Skin of body (tissue), 3 donors: ENCODE measurements at places on chromosomes 12 and 14. TPM values are rescaled to one million over a fixed set of nuclear protein-coding genes. Genes with fewer than 3 reads are reported as not detected.

DNA sequence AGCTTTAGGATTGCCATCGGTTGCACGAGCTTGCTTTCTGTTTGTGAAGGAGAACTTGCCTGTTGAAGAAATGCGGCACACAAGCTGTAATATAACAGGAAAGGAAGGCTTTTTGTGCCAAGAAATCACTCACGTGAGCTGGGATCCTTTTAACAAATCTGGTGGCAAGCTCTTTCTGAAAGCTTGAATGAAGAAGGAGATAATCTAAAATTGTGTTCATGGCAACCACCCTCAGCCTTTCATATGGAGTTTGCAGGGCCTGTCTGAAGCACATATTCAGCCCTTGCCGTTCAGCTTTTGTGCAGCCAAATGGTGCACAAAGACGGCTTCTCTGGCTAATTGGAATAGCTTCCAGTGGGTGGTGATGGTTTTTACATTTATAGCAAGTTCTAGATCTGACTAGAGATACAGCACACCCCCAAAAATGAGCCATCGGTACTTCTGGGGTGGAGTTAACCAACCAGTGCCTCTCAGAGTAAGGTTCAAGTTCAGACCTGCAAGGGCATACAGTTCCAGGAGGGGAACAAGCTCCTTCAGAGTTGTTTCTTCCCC lies 107.4 kb downstream of the AEBP2 start:
- DNase-seq = peak; percentile 44

DNA sequence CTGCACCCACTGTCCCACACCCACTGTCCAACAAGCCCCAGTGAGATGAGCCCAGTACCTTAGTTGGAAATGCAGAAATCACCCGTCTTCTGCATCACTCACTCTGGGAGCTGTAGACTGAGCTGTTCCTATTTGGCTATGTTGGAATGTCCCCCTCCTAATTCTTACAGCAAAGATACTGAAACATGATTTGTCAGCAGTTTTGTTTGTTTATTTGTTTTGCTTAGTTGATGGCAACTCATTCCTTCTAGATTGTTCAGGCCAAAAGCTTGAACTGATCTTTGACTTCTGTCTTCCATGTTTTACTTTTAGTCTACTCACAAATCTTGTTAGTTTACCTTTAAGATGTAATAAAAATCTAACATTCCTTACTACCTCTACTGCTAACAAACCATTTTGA lies 233.6 kb upstream of the MIS18BP1 start:
- DNase-seq = no peak

- no peak for DNase-seq
Observed at GRCh38 chr12:110860833-110861296, 14.1 kb downstream of the CCDC63 start.

GRCh38 chr14:82075566-82075965 lies 541.9 kb upstream of the SEL1L start:
- no peak for DNase-seq

GRCh38 chr14:52835122-52835903 lies 43.9 kb upstream of the GNPNAT1 start:
- DNase-seq = no peak

DNA sequence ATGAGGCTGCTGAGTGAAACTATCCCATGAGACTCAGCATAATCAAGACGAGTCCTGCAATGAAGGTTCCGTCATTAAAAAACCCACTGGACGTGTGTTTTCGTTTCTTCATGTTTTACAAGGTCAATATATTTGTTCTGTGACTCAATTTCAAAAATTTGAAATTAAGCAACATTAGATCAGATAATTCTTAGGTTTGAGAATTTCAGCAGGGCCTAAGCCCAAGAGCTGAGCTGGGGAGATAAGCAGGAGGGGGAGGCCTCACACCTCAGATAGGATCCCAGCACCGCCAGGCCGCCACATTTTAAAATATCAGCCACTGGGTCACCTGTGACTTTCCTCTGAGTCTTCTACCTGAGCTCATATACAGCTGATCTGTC lies 13.3 kb downstream of the STX2 start:
- no peak for DNase-seq

- no peak for DNase-seq
Observed at GRCh38 chr12:2226641-2227040, 173.9 kb downstream of the CACNA1C start.

PIWIL1 gene
- total RNA-seq = 0.10 TPM

SERPINA9 gene
- 3.3 TPM for total RNA-seq

GPR132 gene
- 1.6 TPM for total RNA-seq

ERG28 gene
- total RNA-seq = 5.3 TPM

CLEC9A gene
- total RNA-seq = 0.99 TPM
